ENCODE measurements at places on chromosomes 6 and 20.

DNA sequence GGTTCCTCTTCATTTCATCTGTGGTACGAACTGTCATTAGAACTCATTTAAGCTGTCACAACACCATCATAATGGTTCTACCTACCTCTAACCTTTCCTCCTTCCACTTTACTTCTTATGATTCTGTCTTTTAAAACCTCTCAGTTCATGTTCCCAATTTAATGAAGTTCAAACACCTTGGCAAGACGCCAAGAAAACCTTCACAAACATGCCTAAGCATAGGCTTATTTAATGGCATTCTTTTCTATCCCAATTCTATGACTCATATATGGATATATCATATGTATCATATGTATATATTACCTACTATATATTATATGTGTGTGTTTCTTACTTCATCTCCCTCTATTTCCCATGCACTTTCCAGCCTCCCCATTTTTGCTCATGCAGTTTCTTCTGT lies 283.4 kb upstream of the TBX18 start:
- DNase-seq = no peak

- DNase-seq = no peak
These were observed 112.0 kb upstream of the CBLN4 start for GRCh38 chr20:56117350-56117749.

DNA sequence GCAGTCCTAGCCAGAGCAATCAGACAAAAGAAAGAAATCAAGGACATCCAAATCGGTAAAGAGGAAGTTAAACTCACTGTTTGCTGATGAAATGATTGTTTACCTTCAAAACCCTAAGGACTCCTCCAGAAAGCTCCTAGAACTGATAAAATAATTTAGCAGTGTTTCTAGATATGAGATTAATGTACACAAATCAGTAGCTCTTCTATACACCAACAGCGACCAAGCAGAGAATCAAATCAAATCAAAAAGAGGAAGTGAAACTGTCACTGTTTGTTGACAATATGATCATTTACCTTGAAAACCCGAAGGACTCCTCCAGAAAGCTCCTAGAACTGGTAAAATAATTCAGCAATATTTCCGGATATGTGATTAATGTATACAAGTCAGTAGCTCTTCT lies 21.7 kb downstream of the SERPINB9 start:
- no peak for DNase-seq

- no peak for DNase-seq
These were observed 249.7 kb upstream of the RUNX2 start for GRCh38 chr6:45078432-45078831.

GRCh38 chr6:23334360-23334759 lies 765.0 kb downstream of the HDGFL1 start:
- no peak for DNase-seq

GRCh38 chr20:32573167-32573851 lies 11.8 kb downstream of the NOL4L start:
- DNase-seq = no peak

DNA sequence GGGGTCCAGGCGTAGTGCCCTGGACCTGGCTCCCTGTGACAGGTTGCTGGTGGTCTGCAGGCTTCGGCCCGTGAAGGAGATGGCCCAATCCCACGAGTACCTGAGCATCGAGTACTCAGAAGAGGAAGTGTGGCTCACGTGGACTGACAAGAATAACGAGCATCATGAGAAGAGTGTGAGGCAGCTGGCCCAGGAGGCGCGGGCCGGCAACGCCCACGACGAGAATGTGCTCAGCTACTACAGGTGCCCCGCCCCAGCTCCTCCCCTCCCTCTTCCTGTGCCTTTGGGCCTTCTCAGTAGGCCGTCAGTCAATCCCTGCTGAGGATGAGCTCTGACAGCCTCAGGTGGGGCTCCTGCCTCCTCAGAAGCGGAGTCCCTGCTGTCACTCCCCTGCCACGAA lies 42.6 kb downstream of the UQCC2 start:
- no peak for DNase-seq

GRCh38 chr6:80133020-80133419 lies 26.5 kb downstream of the BCKDHB start:
- DNase-seq = peak; percentile 9

- no peak for DNase-seq
These were observed 130.0 kb downstream of the BTBD9 start for GRCh38 chr6:38509713-38510112.

- DNase-seq = no peak
These were observed 6.8 kb downstream of the BICRAL start for GRCh38 chr6:42788671-42789070.

DNA sequence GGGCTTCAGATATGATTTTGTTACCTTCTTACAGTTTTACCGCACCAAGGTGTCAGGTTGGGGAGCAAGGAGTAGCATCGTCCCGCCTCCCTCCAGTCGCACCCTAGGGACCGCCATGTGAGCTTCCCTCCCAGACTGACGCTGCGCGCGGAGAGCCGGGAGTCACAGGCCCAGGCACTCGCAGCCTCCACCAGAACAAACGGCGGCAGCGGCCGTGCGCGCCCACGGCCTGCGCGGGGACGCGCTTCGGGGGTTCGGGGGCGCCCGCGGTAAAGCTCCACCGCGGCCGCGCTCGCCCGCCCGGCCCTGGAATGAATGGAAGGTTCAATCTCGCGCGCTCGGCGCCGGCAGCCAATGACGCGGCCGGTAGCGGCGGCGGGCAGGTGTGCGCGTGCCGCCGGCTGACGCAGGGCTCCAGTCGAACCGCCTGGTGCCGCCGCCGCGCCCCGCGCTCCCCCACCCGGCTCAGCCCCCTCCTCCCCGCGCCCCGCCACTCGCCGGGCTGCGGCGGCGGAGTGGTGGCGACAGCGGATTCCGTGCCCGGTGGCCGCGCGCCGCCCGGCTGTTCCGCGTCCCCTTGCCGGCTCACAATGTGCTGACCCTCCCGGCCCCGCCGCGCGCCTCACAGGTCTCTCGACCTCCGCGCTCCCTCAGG lies 16.5 kb upstream of the LIN28B start:
- no peak for DNase-seq

DNA sequence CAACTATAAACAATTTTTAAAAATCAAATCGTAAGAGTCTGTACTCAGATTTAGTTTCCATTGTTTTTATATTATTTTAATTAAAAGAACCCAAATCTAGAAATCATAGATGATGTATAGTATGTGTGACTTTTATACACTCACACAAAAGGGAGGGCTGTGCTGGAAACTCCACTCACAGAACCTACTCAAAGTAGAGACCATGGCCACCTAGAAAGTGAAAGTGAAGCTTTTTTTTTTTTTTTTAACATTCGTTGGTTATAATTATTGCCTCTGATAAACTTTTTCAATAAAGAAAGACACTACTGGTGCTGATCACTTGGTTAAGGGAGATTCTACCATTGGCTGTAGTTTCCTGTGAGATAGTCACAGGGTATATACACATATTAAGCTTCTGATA lies 37.9 kb upstream of the PRL start:
- no peak for DNase-seq

DNA sequence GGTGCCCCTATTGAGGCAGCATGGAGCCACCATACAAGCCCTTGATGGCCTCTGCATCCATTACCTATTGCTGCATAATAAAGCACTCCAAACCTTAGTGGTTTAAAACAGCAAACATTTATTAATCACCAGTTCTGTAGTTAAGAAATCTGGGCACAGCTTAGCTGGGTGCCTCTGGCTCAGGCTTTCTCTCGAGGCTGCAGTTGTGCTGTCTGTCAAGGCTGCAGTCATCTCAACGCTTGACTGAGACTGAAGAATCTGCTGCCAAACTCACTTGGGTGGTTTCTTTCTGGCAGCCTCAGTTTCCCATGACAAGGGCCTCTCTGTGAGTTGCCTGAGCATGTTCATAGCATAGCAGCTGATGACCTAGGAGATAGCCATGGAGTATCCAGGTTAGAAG lies 207.4 kb upstream of the LRFN2 start:
- no peak for DNase-seq

GRCh38 chr6:111990214-111990613 lies 63.7 kb upstream of the CCN6 start:
- no peak for DNase-seq

DNA sequence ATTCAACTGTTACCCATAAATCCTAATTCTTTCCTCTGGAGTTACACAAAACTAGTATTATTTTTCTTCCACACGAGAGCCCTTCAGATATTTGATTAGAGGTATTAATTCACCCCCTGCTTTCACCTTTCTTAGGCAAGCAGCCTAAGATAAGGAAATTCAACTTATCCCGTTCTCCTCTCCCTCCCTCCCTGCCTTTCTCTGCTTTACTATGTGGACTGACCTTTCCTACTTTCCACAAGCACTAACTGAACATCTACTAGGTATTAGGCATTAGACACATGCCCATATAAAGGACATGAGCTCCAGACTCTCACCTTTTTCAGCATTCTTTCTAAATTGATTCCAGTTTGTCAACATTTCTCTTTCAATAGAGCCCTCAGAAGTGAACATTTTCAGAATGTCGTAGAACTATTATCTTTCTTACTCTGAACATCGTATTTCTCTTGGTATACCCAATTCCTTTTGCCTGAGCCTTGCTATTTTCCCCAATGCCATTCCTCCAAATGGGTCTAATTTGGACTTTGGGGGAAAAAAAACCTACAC lies 16.5 kb downstream of the ELOVL2 start:
- DNase-seq = no peak

DNA sequence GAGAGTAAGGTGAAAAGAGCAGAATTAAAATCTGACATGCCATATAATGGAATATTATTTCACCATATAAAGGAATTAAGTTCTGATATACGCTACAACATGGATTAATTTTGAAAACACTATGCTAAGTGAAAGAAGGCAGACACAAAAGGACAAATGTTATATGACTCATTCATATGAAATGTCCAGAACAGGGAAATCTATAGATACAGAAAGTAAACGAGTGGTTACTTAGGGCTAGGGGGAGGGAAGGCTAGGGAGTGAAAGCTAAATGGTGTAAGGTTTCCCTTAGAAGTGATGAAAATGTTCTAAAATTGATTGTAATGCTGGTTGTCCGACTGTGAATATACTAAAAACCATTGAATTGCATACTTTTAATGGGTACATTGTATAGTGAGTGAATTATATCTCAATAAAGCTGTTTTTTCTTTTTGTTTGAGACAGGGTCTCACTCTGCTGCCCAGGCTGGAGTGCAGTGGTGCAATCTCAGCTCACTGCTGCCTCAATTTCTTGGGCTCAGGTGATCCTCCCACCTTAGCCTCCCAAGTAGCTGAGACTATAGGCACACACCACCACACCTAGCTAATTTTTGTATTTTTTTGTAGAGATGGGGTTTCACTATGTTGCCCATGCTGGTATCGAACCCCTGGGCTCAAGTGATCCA lies 8.2 kb downstream of the PRPH2 start:
- no peak for DNase-seq

- no peak for DNase-seq
These were observed 14.2 kb downstream of the MANBAL start for GRCh38 chr20:37303637-37304036.

- DNase-seq = no peak
These were observed 313.7 kb upstream of the SUPT3H start for GRCh38 chr6:45691426-45691825.

DNA sequence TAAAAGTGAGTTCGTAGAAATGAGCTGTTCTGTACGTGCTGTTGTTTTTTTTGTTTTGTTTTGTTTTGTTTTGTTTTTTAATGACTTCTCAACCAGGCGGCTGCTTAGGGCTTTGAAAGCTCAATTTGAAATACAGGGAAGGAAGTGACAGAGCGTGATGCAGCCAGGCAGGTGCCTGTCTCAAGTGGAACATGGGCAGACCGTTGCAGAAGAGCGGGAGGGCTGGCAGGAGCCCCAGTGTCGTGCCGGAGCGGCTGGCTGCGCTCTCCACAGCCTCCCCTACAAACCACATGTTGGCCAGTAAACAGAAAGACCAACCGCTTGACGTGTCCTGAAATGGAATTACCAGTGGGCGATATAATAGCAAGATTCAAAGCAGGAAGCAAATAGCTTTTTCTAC lies 164.9 kb upstream of the RREB1 start:
- DNase-seq = no peak

- DNase-seq = no peak
These were observed 309.5 kb upstream of the CHD6 start for GRCh38 chr20:41927655-41928054.

- no peak for DNase-seq
These were observed 266.0 kb upstream of the ID4 start for GRCh38 chr6:19571176-19571575.

- no peak for DNase-seq
These were observed 32.8 kb downstream of the RAB22A start for GRCh38 chr20:58342104-58342945.

- no peak for DNase-seq
These were observed 40.9 kb downstream of the GHRH start for GRCh38 chr20:37220731-37221130.

DNA sequence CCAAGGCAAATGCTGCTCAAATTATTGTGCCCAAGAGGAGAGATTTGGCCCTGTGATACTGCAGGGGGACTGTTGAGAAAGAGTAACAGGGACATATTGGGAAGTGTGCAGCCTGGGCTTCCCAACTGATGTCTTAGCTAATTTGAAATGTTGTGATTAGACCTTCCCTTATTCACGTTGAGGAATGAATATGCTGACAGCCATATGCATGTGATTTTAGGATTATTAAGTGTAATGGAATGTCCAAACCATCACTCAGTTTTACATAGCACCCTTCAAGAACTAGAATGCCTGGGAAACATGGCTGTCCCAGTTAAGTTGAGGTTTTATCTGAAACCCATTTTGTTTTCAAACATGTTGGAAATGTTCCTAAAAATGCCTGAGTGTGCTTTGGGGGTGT lies 81.4 kb downstream of the CARMIL1 start:
- DNase-seq = no peak

GRCh38 chr6:134437376-134437775 lies 119.5 kb upstream of the SGK1 start:
- DNase-seq = no peak

DNA sequence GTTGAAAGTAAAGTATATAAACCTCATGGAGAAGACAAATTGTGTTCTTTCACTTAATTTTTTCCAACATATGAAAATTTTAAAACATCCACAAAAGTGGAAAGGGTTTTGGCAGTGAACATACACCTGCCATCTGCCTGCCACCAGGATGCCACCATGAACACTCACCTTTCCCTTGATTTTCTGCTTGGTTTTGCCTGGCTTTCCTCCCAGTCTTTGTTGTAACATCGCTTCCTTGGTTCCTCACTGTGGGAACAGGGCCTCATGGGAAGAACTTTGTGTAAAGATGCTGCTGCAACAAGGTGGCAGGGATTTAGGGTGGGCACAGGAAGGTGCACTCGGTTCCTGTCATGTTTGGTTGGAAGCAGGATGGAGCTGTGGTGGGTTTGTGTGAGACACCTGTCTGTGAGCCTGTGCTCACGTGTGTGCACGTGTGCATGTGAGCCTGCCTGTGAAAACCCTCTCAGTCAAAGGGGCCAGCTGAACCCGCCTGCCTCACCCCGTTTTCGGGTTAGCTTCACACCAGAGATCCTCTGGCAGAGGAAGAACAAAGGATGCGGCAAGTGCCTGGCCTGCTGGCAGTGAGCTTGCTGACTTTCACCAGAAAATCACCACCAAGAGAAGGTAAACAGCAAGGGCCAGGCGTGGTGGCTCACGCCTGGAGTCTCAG lies 11.0 kb upstream of the RBM38 start:
- no peak for DNase-seq

- DNase-seq = no peak
These were observed 5.7 kb downstream of the EBF4 start for GRCh38 chr20:2698186-2698817.
